ENCODE measurements at places on chromosomes 7 and 10. TPM values are rescaled to one million over a fixed set of nuclear protein-coding genes. Genes with fewer than 3 reads are reported as not detected.

DNA sequence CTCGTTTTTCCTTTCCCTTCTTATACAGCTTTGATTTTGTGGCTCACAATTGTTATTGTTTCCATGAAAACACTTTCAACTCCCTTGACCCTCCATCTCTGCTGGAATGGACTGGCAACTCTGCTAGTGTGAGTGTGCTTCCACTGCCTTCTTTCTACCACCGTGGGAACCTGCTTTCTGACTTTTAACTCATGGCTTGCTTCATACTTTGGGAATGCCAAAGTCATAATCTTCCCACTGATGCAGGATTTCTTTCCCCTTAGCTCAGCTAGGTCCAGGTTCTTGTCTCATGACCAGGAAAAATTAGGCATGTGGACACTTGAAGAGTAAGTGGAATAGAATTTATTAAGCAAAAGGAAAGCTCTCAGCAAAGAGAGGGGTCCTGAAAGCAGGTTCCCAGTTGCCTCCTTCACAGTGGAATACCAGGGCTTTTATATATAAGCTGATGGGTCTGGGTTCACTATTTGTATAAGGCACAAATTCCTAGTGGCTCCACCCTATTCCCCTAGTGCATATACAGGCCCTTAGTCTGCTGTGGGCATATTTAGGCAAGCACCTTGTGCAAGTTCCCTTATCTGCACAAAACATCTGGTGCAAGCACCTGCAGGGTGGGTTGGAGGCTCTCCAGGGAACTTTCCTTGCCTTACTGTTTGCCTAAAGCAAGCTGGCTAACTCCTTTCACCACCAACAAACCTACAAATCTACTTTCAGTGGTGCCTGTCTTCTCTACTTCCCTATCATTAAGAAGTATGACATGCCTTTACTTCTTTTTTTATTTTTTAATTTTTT is 119.5 kb downstream of the CFAP58 start:
- DNase-seq: peak; percentile 33

- DNase-seq: no peak
Measured at GRCh38 chr10:69915215-69915560, 113.5 kb downstream of the COL13A1 start.

DNA sequence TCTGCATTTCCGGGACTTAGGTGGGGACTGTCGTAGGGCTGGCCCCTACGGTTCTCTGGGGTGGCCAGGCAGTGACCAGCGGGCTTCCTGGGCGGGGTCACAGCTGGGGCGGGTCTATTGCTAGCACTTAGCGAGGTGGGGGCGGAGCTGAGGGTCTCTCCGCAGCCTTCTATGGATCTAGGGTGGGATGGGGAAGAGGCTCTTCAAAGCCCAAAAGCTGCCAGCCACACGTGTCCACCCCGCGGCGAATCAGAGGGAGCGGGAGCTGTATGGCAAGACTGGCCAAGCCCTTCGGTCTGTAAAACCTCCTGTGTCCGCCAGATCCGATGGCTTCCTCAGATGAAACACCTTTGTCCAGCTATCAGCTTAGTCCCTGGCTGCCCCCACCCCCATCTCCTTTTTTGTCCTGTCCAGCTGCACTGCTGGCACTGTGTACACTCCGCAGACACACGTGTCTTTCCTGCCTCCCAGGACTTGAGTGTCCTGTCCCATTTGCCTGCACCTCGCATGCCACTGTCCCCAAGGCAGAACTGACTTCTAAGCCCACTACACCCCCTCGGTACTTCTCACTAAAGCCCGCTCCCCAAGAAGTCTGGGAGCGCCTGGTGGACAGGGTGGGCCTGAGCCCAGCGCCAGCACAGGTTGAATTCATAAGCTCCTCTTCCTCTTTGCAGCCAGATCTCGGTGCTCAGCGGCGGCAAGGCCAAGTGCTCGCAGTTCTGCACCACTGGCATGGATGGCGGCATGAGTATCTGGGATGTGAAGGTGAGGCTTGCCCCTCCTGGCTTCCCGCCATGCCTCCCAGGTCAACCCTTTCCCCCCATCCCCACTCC is 14.8 kb downstream of the PDAP1 start:
- no peak for DNase-seq

DNA sequence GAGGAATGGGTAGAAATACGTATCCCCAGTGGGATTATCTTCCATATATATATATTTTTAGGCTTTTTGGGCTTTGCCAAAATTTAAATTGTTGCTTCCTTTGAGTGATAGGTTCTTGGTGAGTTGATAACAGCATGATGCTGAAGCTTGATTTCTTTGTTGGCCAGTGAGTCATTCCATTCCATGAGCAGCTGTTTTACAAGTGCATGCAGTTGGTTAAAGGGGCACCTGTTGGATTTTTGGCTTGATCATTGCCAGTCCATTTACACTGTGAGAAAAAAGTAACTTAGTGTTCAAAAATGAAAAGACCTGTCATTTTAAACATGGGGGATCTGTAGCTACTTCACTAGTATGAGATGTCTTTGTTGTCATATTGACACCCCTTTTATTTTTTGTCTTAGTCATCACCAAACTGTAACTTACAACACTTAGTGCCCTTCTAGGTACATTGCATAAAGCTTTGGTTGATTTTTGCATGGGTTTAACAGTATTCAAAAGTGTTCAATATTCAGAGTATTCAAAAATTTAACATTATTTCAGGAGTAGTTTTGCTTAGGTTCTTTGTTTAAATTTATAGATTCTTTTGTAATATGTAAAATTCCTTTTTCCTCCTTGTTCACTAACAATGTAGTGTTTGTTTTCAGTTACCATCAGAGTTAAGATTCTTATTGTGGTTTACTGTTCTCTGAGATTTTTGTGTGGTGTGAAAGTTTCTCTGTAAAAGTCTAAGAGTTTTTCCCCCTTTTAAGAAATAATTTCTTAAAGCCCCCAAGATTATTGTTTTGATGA is 8.8 kb downstream of the AKAP9 start:
- peak; percentile 47 for DNase-seq

- no peak for DNase-seq
Measured at GRCh38 chr7:75960372-75960771, 34.0 kb downstream of the TMEM120A start.

DNA sequence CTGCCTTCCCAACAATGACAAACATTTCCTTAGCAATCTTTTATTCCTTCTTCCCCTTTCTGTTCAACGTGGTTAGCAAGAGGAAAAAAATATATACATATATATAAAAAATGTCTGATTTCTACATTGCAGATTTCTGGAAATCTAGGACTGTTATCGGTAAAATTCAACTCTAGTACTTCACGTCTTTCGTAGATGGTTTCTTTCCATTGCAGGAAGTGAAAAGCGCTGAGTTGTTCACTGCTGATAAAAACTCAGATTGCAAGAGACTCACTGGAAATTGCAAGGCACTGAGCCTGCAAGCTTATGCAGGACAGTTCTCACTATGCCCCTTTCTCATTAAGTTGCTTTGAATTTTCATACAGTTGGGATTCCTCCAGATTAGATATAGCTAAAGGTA is 23.9 kb downstream of the KIN start:
- DNase-seq: no peak

- DNase-seq: no peak
Measured at GRCh38 chr7:75913437-75913836, 1.5 kb upstream of the POR start.

DNA sequence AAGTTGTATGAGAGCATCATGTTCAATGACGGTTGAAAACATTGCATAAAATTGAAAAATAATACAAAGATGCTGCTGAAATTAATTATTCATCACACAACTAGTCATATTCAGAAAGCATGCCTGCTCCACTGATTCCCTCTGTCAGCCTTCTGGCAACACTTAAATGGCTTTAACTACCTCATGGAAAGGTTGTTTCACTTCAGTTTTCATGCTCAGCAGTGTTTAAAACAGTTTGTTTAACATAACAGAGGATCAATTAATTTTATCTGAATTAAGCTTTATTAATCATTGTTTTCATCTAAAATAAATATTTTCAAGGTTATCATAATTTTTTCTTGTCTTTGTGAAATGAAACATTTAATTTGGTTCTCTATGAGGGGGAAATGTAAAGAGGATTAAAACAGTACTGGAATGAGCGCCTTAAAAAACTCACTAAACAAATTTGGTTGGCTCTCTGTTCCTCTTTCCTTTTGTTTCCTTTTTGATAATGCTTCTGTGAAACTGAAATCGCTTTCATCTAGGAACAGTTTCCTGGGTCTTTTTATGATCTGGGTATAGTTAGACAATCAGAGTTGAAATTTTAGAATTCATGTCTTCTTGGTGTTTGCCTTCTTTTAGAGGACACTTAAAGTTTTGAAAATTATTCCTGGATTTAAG is 427.4 kb downstream of the SH2D4B start:
- no peak for DNase-seq

- no peak for DNase-seq
Measured at GRCh38 chr7:50858528-50859245, 76.0 kb upstream of the GRB10 start.

- DNase-seq: no peak
Measured at GRCh38 chr7:45625067-45625466, 50.9 kb downstream of the ADCY1 start.

DNA sequence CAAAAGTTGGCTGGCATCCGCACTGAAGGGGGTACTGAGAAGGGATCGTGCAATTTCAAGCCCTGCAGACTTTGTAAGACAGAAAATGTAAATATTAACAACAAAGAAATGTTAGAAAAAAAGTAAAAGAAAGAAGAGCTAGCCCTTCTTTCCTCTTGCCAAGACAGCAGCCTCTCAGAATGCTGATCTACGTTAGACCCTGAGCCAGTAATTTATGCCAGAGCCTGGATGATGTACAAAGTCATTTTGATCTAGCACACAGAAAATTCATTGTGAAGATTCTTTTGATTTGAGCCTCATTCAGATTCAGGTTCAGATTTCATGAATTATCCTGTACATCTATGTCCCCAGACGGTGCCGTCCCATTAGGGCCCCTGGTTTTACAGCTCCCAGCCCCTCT is 105.2 kb downstream of the PRKCQ start:
- no peak for DNase-seq

DNA sequence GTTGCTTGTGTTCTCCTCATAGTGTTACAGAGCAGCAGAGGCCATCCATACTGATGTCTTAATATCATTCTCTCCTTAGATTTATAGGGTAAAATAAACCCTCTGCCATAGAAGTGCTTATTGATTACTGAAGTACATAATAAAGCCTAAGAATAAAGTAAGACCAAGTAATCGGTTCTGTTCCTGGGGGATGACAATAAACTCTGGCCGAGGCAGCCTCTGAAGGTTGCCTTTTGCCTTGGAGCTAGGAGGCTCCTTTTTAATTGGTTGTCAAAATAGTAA is 711.6 kb upstream of the GALNT17 start:
- no peak for DNase-seq

- DNase-seq: no peak
Measured at GRCh38 chr7:64628721-64629120, 37.2 kb upstream of the ZNF107 start.

- DNase-seq: no peak
Measured at GRCh38 chr7:135741905-135742304, 6.7 kb downstream of the FAM180A start.

DNA sequence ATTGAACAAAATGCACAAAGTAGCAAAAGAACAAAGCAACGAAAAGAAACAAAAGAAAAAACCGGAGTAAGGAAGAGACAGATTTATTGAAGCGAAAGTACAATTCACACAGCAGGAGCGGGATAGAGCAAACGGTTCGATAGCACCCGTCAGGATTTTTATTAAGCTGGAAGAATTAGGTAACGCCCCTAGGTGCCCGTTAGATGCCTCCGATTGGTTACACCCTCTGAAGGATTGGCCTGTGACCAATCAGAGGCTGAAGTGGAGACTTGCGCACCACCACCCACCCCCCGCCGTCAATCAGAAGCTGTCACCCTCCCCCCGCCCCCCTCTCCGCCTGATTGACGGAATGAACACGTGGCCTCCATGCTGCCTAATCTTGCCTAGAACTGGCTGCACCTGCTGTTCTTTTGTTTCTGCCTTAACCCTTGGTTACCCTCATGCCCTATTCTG is 16.8 kb downstream of the OCM2 start:
- no peak for DNase-seq

GRCh38 chr7:7772397-7772821 is 54.0 kb upstream of the RPA3 start:
- peak; percentile 82 for DNase-seq

- no peak for DNase-seq
Measured at GRCh38 chr10:42937649-42938180, 139.2 kb upstream of the RET start.

DNA sequence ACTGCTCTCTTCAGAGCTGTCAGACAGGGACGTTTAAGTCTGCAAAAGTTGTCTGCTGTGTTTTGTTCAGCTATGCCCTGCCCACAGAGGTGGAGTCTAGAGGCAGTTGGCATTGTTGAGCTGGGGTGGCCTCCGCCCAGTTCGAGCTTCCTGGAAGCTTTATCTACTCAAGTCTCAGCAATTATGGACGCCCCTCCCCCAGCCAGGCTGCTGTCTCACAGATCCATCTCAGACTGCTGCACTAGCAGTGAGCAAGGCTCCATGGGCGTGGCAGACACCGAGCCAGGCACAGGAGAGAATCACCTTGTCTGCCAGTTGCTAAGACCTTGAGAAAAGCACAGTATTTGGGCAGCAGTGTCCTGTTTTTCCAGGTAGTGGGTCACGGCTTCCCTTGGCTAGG is 98.1 kb downstream of the SDHAF3 start:
- DNase-seq: no peak

GRCh38 chr10:61895898-61896600 is 5.5 kb upstream of the ARID5B start:
- DNase-seq: peak; percentile 52

GRCh38 chr7:124124201-124124600 is 91.3 kb upstream of the TMEM229A start:
- no peak for DNase-seq

- DNase-seq: peak; percentile 11
Measured at GRCh38 chr10:125284875-125285597, 124.7 kb upstream of the CTBP2 start.

GRCh38 chr10:79007421-79008319 is 61.1 kb upstream of the ZMIZ1 start:
- DNase-seq: peak; percentile 37

GRCh38 chr7:116802144-116802745 is 60.1 kb upstream of the CAPZA2 start:
- DNase-seq: peak; percentile 68

The CTNNA3 gene
- total RNA-seq: under 0.01 TPM

The CYP26C1 gene
- 0.65 TPM for total RNA-seq

The GPR22 gene
- not detected for total RNA-seq

The AASS gene
- 15.7 TPM for total RNA-seq

The GRM8 gene
- total RNA-seq: 0.70 TPM

The CALML3 gene
- total RNA-seq: not detected

The PAX4 gene
- total RNA-seq: not detected

The ELFN1 gene
- 0.15 TPM for total RNA-seq

The ADK gene
- total RNA-seq: 66.9 TPM

The PIP gene
- total RNA-seq: not detected

The PTF1A gene
- not detected for total RNA-seq

The IL6 gene
- 84.2 TPM for total RNA-seq

The NXPH1 gene
- total RNA-seq: not detected
